ENCODE measurements at places on chromosomes 4 and X.

- no peak for DNase-seq
These were observed 8.2 kb downstream of the ZCCHC4 start for GRCh38 chr4:25320773-25321172.

DNA sequence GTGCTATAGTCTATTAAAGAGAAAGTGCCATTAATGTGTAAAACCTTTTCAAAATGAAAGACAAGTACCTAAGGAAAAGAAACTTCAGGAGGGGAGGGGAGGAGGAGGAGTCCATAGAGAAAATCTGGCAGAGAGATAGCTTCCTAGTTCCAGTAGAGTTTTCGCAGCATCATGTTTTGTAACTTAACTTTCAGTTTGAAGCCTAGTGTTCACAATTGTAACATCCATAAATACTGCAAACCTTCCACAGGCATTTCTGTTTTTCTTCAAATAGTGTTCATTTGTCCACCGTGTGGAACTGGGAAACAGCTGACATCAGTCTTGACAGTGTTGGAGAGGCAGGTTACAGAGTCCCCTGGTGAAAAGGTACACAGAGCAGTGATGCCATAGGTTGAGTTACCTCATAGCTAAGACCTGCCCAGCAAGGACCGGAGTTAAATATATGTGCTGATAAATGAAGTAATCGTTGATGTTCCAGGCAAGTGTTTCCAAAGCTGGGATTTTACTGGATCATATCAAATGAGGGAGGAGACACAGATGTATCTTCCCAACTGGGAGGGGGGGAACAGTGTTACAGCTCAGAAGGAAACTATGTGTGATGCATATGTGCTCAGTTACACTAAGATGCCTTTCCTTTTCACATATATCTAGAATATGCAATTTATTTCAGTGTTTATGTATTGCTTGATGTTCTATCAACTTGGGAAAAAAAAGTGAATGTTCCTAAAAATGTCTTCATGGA, 369.5 kb upstream of the FAM241A start:
- DNase-seq, result no peak

GRCh38 chr4:80265571-80266252, 752 bp upstream of the FGF5 start:
- no peak for DNase-seq

- no peak for DNase-seq
These were observed 460.9 kb upstream of the FAT1 start for GRCh38 chr4:187184508-187184907.

- no peak for DNase-seq
These were observed 210.5 kb upstream of the RPS6KA3 start for GRCh38 chrX:20477219-20477618.

GRCh38 chr4:128682942-128683666, 126.4 kb upstream of the JADE1 start:
- DNase-seq, result no peak

DNA sequence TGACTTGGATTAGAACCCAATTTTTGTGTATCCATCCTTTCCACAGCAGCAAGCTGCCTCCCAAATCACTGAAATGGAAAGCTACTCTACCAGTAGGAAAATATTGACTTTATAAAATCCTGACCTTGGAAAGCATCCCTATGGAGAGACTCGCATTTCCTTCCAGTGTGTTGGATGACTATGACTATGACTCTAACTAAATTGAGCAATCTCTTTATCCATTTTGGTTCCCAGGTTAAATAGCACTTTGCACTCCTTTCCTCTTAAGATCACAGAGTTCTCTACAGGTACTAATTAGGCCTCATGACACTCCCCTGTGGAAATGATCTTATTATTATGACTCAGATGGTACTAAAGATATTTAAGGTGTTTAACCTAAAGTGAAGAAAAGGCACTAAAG, 431.8 kb downstream of the PPARGC1A start:
- no peak for DNase-seq

GRCh38 chrX:112368371-112368770, 285.8 kb upstream of the TRPC5 start:
- no peak for DNase-seq

GRCh38 chr4:173433447-173433846, 34.5 kb upstream of the SCRG1 start:
- no peak for DNase-seq

- no peak for DNase-seq
These were observed 245.2 kb upstream of the TET2 start for GRCh38 chr4:104901438-104901837.

DNA sequence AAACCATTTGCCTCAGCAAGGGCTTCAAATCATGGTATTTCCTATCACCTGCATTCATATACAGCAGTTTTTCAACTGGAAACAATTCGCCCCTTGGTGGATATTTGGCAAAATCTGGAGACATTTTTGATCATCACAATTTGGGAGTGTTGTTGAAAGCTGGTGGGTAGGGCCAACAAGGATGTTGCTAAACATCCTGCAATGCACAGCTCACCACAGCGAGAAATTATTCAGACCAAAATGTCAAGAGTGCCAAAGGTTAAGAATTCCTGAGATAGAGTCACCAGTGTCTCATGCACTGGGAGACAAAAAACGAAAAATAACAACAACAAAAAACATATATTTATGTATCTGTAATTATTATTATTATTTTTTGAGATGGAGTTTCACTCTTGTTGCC, 435.2 kb upstream of the CTSO start:
- DNase-seq, result no peak

GRCh38 chr4:1978741-1979476, 29.9 kb downstream of the NELFA start:
- no peak for DNase-seq

DNA sequence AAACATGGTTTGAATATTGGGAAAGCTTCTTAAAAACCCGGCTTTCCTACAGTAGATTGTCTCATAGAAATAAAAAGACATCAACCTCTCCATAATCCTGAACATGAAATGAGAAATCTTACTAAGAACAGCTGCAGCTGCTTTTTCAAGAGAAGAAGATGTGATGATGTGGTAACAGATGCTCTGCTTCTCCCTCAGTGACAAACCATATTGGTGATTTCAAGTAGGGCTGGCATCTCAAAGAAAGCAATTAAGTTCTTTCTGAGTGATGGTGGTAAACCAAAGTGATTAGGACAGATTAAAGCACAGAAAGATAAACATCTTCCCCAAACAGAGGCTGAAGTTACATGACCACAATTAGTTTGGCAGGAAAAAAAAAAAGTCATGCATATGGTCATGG, 1477.7 kb downstream of the RAPGEF2 start:
- no peak for DNase-seq

GRCh38 chr4:651884-652642, 22.0 kb downstream of the ATP5ME start:
- no peak for DNase-seq

DNA sequence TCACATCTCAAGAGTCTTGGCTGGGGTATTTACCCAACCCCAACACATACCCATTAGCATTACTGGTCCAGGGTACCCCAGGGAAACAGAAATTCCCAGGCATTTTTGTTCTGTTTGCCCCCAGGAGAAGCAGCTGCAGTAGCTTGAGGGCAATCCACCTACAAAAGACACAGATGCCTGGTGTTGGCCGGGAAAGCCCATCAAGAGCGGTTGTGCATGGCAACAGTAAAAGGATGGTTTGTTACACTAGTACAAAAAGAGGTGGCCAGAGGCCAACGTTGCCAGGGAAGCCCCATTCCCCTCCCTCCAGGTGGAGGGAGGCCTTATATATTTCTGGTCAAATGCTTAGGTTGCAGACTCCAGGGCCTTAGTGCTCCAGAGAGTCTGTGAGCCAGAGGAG, 637.8 kb downstream of the BCOR start:
- no peak for DNase-seq

- DNase-seq, result no peak
These were observed 17.8 kb downstream of the AMER1 start for GRCh38 chrX:64187762-64188150.

DNA sequence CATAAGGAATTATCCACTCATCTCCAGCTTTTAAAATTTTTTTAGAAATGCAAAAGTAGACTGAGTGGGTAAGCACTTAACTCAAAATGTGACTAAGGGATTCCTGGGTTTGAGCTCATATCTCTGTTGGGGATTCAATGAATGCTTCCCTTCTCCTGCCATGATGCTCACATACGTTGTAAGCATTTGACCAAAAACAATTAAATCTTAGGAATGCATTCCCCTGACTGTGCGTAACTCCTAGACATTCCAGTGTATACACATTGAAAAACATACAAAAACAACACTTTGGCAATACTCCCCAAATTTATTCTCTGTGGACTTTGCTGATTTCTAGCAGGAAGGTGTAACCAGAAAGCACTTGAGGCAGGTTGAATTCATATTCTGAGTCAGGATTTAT, 29.8 kb downstream of the SPANXA2 start:
- no peak for DNase-seq

GRCh38 chr4:40865696-40866095, 115.9 kb downstream of the NSUN7 start:
- DNase-seq, result no peak

GRCh38 chr4:120400441-120400840, 333.8 kb upstream of the MAD2L1 start:
- DNase-seq, result no peak

- no peak for DNase-seq
These were observed 118.8 kb downstream of the PDLIM5 start for GRCh38 chr4:94570558-94570957.

DNA sequence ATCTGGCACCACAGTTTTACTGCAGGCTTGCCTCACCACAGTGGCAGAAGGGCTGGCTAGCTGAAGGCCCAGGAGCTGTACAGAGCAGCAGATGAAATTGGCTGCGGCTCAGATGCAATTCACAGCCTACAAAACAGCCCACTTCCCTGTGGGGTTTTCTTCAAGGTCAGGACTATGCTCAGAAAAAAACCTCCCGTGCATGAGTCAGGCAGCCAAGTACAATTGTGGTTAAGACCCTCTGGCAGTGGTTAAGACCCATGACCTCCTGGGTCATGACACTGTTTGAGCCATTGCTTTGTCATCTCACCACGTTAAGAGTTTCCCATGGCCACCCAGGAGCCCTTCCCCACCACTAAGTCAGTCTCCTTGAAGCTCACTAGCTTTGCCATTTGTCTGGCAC, 276.3 kb downstream of the HNRNPD start:
- no peak for DNase-seq

GRCh38 chrX:53479301-53479700, 45.1 kb upstream of the HSD17B10 start:
- DNase-seq, result no peak

DNA sequence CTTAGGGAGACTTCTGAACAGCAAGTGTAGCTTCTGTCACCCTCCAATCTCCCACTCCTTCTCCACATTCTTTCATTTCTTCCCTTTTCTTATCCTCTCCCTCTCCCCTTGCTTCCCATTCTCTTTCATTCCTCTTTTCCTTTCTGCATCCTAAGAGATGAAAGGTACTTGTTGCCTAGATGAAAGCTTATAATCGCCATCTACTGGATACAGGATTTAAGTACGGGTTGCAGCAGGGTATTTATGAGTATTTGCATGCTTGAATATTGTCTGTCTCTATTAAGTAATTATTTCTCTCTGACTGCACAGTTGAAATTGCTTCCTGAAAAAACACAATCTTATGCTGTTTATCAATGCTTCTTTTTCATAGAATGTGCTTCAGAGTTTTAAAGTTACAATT, 174.0 kb upstream of the TENT5D start:
- DNase-seq, result no peak

Measured in esophagus muscularis mucosa (tissue), 4 donors.